Activated T-cell treated with anti-CD3 and anti-CD28 coated beads, Interleukin-2, amount 50 U/mL, for 1 hour (primary cell): ENCODE measurements at places on chromosomes 1 and 21.

DNA sequence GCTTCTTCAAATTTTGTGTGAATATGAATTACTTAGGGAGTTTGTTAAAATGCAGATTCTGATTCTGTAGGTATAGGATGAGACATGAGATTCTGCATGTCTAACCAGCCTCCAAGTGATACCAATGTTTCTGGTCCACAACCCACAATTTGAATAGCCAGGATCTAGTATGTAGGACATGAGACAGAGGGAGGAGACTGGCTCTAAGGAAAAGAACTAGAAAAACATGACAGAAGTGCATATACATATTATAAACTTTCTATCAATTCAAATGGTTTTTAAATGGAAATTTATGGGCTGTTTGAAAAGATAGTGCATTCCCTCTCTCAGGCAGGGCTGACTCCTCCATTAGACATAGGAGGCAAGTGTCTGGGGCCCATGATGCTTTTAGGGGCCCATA, 33.9 kb upstream of the NPL start:
- DNase-seq, result no peak

- no peak for DNase-seq
These were observed 37.3 kb downstream of the C1orf21 start for GRCh38 chr1:184424157-184424556.

GRCh38 chr1:167670563-167670962, 40.5 kb downstream of the RCSD1 start:
- no peak for DNase-seq

- no peak for DNase-seq
These were observed 65.6 kb downstream of the PCBP3 start for GRCh38 chr21:45709173-45709572.

GRCh38 chr1:89271341-89272015, 1.2 kb downstream of the GBP5 start:
- DNase-seq, result no peak

- no peak for DNase-seq
These were observed 22.7 kb downstream of the PGBD5 start for GRCh38 chr1:230403442-230403841.

GRCh38 chr1:8167936-8168335, 141.8 kb upstream of the ERRFI1 start:
- no peak for DNase-seq
